ENCODE measurements at places on chromosomes 1 and 21. TPM values are rescaled to one million over a fixed set of nuclear protein-coding genes. Genes with fewer than 3 reads are reported as not detected.

- no peak overlapping the region for H3K4me3 ChIP-seq
- H3K27me3 ChIP-seq, result no peaks in the 10 kb centered on the region
- no peak for DNase-seq
- no peaks in the 10 kb centered on the region for H3K4me1 ChIP-seq
- no peaks in the 10 kb centered on the region for H3K36me3 ChIP-seq
Observed at GRCh38 chr1:222019029-222019428, 277.1 kb upstream of the DUSP10 start.

DNA sequence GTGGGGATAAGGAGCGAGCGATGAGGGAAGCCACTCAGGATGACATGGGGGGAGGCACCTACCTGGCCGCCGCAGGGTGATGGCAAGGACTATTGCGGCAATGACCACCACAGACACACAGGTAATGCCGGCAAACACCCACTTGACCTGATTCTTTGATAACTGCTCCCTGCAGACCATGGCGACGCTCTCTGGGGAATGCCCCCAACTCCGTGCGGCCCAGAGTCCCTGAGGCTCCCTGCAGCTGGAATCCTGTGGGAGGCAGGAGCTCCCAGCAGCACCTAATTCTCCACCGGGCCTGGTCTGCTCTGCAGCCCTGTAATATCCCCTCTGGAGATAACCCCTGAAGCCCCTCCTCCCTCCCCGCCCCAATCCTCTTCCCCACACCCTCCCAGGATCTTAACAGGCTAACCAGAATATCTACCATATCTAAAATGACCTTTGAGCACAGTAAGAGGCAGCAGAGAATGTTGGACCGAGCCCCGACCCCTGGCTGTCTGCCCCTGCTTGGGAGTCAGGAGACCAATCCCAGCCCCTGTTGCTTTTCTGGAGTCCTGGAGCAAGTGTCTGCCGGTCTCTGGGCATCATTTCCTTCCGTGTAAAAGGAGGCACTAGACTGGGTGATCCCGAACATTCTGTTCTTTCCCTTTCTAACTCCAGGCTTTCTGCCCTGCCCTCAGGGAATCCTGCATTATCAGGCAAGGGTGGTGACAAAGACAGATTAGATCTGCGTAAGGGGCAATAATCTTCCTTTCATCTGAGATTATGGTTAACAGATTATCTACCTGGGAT, at the start of gene FAM151A:
Gene FAM151A (minus strand): TSS at position 310 of the 792 bp plus-strand sequence. CDS start 130 bp downstream, at position 180.
- H3K4me1 ChIP-seq, result no peaks in the 10 kb centered on the region
- H3K36me3 ChIP-seq, result no peaks in the 10 kb centered on the region
- no peak within 1 kb of the TSS for H3K27ac ChIP-seq
- H3K4me3 ChIP-seq, result no peak within 1 kb of the TSS

DNA sequence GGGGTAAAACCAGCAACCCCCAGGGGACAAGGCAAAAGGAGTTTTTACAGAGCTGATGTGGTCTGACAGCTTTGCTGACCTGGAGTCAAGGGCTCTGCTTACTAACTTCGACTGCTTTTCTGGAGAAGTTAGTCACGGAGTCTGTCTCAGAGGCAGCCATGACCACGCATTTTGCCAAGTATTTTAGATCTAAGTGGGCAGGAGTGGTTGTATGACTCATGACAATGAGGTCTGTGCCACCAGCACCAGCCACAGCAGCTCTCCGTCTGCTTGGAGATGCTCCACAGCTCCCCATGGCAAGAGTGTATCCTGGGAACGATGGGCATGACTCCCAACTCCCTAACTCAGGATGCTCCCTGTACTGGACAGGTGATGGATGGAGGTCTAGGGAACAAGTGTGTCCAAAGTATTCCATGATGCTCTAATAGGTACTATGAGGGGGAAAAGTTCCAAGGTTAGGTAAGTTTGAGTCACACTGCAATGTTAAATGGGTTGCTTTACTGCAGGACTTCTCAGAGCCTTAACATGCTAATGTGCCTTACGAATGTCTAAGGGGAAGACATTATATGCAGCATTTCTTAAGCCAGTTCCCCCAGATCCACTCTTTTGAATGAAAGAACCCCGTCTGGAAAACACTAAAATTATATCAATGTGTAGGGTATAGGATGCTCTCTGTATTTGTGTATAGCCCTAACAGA, 359.0 kb downstream of the HHAT start:
- H3K27me3 ChIP-seq, result no peaks in the 10 kb centered on the region
- no peak overlapping the region for H3K4me3 ChIP-seq
- no peak for DNase-seq
- no peaks in the 10 kb centered on the region for H3K36me3 ChIP-seq

DNA sequence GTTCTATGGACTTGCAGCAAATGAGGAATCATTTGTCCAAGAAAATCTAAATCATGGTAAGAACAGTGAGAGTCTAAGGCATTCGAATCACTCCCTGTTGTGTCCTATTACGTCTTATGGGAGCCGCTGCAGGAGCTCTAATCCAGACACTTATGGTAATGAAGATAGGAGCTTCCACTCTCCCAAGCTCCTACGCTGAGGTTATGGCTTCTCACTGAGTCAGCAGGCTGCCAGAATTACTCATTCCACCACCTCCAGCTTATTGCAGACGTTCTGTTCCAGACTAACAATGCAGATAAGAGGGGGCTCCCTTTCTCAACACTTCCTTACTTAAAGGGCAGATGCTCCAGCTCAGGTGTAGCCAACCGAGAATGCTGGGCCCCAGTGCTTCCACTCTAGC, 212.6 kb downstream of the GREM2 start:
- no peak for DNase-seq
- H3K27me3 ChIP-seq, result no peaks in the 10 kb centered on the region
- no peaks in the 10 kb centered on the region for H3K4me1 ChIP-seq
- H3K27ac ChIP-seq, result no peak overlapping the region
- no peaks in the 10 kb centered on the region for H3K36me3 ChIP-seq

DNA sequence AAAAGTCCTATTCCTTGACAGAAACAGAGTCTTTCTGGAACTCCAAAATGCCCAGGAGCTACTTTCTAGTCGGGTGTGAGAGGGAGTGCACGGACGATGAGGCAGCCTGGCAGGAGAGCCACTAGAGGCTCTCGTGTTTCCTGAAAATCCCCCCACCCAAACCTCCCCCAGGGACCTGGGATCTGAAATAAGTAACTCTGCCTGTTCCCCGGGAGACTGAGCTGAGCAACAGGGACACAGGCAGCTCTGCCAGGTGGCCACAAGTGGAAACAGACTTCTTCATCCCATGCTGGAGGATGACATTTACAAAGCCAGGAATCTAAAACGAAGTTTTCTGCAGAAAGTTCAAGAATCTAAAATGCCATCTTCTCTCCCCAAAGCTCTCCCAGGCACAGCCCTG, 77.1 kb downstream of the ITPKB start:
- peaks cover 2% of the 10 kb centered on the region for H3K4me1 ChIP-seq
- H3K27me3 ChIP-seq, result no peaks in the 10 kb centered on the region
- no peak for DNase-seq
- no peak overlapping the region for H3K27ac ChIP-seq

- DNase-seq, result no peak
- no peak overlapping the region for H3K4me3 ChIP-seq
- no peak overlapping the region for H3K27ac ChIP-seq
- H3K27me3 ChIP-seq, result no peaks in the 10 kb centered on the region
Observed at GRCh38 chr1:169601096-169601881, 15.0 kb upstream of the F5 start.

DNA sequence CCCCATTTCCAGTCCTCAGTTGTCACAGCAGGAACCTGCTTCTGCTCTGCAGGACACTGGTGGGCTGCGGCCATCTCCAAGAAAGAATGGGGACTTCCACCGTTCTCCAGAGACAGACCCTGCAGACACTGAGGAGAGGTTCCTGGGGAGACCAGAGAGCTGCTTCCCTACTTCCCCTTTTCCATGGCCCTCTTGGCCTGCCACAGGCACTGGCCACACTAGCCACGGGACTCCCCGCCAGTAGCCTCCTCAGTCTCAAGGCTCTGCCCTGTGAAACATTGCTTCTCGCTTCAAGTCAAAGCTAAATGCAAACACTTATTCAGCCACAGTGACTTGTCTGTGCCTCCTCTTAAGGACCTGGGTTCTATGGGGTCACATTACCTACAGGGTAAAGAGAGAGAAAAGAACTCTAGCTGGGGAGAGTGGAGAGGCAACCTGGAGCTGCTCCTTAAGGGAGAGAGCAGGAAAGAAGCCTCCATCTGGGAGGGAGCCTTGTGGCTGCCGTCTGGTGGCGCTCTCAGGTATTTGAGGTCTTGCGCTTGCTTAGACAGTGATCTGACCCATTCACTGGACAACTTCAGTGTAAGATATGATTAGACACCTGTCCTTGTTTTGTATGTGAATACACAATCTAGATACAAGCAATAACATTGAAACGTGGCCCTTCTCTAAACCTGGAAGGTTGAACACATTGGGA, 5.4 kb upstream of the SLAMF8 start:
- H3K27me3 ChIP-seq, result no peaks in the 10 kb centered on the region
- H3K4me1 ChIP-seq, result peaks cover 2% of the 10 kb centered on the region

DNA sequence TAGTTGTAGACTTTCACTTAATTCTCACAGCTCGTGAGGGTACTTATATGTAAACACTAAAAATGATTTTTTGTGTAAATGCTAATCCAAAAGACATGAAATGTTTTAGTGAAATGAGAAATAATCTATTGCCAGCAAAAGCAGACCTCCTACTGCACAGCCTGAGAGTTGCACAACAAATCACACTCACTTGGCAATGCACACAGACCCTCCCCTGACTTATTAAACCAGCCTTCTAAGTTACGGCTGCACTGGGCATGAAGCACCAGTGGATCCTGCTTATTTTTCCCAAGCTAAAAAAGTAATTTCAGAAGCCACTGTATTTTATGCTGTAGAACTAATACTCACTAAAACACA, 10.3 kb downstream of the ERRFI1 start:
- no peak overlapping the region for H3K4me3 ChIP-seq
- H3K36me3 ChIP-seq, result peaks cover 40% of the 10 kb centered on the region
- H3K4me1 ChIP-seq, result peaks cover 7% of the 10 kb centered on the region
- no peak for DNase-seq
- H3K27ac ChIP-seq, result no peak overlapping the region

DNA sequence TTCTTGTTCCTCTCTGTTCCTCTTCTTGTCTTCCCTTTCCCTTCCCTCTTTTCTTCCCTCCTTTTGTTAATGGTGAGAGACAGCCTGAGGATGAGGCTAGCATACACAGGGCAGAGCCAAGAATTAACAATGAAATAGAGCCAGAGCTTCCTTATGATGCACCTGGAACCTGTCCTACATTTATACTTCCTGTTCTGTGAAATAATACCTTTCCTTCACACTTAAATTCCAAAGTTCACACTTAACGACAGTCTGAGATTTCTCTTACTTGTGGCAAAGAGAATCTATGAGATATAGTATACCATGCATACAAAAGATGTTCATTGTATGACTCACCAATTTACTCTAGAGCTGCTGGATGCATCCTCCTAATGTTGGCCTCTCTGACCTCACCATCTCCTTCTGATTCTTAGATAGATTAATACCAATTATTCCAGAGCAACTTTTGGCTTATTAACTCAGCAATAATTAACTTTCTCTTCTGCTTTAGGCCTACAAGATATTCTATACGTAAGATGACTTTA, 30.8 kb upstream of the TSNAX start:
- H3K4me3 ChIP-seq, result no peak overlapping the region
- H3K27me3 ChIP-seq, result no peaks in the 10 kb centered on the region
- H3K4me1 ChIP-seq, result no peaks in the 10 kb centered on the region
- H3K27ac ChIP-seq, result no peak overlapping the region
- no peak for DNase-seq

- no peak overlapping the region for H3K4me3 ChIP-seq
- no peak overlapping the region for H3K27ac ChIP-seq
- no peaks in the 10 kb centered on the region for H3K4me1 ChIP-seq
- H3K36me3 ChIP-seq, result no peaks in the 10 kb centered on the region
Observed at GRCh38 chr1:177208920-177209319, 38.2 kb downstream of the BRINP2 start.

DNA sequence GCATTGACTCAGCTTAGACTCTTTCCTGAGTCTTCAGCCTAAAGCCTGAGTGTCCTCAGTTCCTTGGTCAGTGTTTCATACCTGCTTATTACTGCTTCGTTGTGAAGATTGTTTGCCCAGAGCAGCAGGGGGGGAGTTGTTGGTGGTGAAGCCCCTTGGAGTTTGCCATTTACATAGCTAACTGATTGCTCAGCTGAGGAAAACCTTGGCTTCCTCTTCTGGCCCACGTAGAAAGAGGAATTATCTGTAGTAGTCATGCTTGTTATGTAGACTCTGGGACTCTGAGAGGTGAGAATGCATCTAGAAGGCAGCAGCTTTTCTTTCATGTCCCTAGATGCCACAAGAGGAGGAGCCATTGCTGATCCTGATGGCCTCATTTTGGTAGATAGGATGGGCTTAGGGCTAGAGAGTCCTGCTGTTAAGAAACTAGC, 125.9 kb downstream of the MAST2 start:
- H3K4me1 ChIP-seq, result peaks cover 22% of the 10 kb centered on the region
- H3K27ac ChIP-seq, result peak overlapping the region; percentile 78
- H3K36me3 ChIP-seq, result no peaks in the 10 kb centered on the region
- H3K4me3 ChIP-seq, result peak overlapping the region; percentile 40
- H3K27me3 ChIP-seq, result no peaks in the 10 kb centered on the region
- DNase-seq, result peak; percentile 61

DNA sequence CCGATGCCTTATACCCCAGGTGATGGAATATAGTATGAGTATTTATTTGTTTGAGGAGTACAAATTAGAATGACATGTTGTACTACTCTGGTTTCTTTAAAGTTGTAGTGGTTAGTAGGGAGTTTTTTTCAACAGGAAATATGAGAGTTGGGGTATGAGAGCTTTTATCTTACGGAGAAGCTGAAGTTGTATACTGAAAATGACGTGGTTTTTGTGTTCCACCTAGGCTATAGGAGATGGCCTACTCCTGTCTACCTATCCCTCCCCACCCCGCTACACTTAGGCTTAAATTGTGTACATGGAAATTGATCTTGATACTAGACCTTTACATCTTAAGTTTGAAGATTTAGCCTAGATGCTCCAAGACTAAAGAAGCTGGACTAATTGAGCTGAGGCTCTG, 6.8 kb upstream of the HAX1 start:
- no peak for DNase-seq
- H3K27me3 ChIP-seq, result no peaks in the 10 kb centered on the region
- no peak overlapping the region for H3K4me3 ChIP-seq
- H3K27ac ChIP-seq, result no peak overlapping the region
- peaks cover 37% of the 10 kb centered on the region for H3K36me3 ChIP-seq
- H3K4me1 ChIP-seq, result no peaks in the 10 kb centered on the region

- DNase-seq, result no peak
- H3K4me3 ChIP-seq, result no peak overlapping the region
- no peaks in the 10 kb centered on the region for H3K4me1 ChIP-seq
- no peak overlapping the region for H3K27ac ChIP-seq
- no peaks in the 10 kb centered on the region for H3K27me3 ChIP-seq
Observed at GRCh38 chr1:22816803-22817202, 106.2 kb downstream of the EPHB2 start.

The PRMT6 gene
- total RNA-seq, result 41.9 TPM

The ANGPTL7 gene
- total RNA-seq, result not detected

The MAN1C1 gene
- total RNA-seq, result 9.3 TPM

The CATSPERE gene
- total RNA-seq, result 0.31 TPM

The TMEM54 gene
- 17.2 TPM for total RNA-seq

The CRB1 gene
- total RNA-seq, result not detected

All from H9 (cell line).